ENCODE measurements at places on chromosomes 12 and 14.

DNA sequence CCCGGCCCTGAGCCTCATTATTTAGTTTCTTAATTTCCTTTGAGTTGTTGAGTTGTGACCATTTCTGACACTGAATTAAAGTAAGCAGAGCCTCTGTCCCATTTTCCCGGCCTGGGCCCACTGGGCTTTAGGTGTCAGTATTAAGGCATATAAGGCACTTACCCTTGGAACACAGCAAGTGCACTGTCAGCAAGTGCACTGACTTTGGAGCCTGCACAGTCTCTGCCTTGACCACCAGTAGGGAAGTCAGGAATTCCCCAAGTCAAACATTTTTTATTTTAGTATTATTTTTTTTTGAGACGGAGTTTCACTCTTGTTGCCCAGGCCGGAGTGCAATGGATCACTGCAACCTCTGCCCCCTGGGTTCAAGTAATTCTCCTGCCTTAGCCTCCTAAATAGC, 56.6 kb downstream of the MAX start:
- no peak for DNase-seq

DNA sequence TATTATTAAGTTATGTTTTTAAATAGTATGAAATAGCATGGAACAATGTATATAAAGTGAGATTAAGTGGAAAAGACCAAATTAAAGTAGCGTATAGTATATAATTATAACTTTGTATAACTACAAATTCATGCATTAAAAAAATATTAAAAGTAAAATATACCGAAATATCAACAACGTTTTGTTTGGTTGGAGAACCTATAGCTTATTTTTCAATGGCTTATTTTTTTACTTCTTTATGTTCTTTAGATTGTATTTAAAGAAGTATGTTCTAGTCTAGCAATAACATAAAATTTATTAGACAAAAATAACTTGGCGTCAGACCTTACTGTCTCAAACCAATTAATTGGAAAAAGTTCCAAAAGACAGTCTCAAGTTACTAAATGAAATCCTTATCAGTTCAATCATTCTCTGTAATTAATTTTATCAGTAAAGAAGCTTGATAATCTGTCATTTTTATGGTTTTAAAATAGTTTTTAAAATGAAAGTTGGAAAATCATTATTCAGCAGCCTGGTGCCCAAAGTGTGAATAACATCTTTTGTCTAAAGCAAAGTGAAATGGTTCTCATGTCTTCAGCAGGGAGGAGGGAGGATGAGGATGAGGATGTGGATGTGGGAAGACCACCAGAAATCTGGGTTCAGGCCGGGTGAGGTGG, 46.7 kb downstream of the IRAK3 start:
- DNase-seq: no peak

DNA sequence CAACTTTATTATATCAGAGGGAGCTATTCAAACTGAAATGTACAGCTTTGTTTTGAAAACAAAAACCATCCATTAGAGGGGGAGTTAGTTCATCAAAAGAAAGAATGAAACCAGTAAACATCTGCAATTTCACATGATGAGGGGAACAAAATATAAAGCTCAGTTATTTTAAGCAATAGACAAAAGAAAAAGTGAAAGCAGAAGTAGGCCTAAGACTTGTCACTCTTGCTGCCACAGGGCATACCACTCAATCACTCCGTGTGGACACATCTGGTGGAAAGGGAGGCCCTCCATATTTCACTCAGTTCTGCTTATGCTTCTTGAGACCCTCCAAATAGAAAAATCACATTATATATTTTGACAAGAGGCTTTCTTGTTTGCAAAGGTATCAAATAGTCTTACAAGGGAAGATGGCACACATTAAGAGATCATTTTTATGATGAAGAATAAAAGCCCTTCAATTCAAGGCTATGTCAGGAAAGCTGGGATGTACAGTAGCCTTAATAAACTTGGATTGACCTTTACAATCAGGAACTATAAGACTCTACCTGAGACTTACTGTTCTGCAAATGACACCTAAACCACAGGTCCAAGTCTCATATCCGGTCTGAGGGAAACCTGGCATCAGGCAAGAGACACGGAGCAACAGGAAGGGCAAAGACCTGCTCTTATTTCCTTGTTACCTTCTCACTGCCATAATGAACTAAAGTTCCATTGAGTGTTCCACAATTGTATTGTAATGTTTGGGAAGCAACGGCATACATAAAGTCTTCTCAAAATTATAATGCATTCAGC, 222.5 kb upstream of the GRIP1 start:
- DNase-seq: no peak

GRCh38 chr12:115232455-115233156, 548.6 kb upstream of the TBX3 start:
- DNase-seq: no peak

DNA sequence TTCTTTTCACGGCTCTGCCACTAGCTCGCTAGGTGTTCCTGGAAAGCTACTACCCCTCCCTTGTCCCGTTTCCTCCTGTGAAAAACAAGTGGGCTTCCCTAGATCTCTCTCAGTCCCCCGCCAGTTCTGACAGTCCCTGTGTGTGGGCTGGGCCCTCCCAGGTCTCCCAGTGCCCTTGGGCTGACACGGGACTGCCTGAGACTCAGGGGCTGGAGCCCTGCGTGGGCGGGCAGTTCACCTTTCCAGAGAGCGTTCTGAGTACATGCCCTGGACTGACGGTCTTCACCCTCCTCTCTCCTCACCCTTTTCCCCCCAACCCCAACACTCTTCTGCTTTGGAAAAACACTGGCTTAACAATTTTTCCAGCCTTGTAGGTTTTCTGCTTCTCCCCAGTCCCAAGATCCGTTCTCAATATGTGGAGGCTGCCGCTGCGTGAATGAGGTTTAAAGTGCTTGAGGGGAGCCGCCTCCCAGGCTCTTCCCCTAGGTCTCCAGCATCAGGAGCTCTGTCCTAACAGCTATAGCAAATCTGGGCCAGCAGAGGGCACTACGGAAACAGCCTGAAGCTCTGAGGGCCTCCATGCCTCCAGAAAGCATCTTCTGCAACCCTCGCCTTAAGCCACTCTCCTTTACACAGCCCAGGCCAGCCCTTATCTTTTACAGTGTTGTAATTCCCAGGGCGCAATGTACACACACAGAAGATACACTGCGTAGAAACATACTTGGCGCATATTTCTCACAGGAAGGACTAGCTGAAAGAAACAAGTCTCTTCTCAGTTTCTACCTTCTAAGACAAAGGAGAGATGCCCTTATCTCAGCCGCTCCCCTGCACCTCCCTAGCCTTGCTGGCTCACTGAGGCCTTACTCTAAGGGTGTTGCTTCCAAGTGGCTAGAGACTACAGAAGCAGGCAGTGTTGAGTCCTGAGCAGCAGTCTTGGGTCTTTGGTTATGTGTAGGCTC, 10.4 kb upstream of the DCD start:
- DNase-seq: peak; percentile 43

DNA sequence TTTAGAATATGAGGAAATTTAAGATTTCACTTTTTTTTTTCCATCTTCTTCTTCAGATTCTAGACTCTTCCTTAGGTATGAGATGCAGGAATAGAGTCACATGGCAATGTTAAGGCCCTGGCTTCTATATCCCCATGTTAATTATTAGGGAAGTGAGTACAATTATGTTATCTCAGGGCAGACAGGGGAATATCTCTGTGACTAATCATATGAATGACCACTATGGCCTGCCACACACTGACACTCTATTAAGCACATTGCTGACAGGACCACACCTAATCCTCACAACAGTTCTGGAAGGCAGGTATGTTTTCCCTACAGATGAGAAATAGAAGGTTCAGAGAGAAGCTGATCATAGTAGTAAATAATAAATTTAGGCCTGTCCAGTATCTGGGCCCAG, 69.4 kb upstream of the PTPRQ start:
- no peak for DNase-seq

DNA sequence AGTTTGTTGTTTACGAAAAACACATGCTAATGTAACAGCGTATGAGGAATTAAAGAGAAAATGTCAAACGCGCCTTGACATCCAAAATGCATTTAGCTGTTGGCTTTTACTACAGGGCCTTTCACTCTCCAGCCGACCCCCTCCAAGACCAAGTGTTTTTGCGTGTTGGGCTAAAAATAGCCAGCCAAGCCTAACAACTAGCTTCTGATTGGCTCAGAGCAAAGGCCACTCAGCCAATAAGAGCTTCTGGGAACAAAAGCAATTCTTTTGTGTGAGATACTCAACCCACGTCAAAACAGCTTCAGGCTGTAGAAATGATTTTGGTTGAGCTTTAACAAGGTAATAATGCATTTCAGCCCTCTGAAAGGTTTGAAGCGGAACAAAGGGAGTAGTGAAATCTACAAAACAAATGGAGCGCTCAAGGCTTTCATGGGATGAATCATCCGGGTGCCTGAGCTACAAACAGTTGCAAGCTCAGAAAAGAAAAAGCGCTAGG, 198.7 kb upstream of the DCN start:
- no peak for DNase-seq

DNA sequence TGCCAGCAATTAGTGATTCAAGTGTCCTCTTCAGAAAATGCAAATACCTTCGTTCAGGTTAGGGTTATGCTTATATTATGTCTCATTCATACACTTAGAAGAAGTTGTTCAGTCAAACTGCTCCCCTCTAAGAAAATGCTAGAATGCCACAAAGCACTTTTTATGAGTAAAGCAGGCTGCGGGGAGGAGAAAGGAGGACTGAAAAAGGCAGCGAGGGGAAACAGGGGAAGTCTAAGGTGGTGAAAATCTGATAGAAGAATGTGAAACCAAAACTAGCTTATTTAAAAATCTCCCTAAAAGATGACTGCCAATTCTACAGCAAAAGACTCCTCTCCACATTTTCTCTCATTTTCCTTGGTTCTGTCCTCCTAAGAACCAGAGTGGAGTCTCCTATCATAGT, 70.1 kb downstream of the PRKD1 start:
- DNase-seq: no peak

GRCh38 chr12:1533205-1533601, 61.2 kb downstream of the FBXL14 start:
- no peak for DNase-seq

- DNase-seq: no peak
Observed at GRCh38 chr12:45712319-45712718, 17.2 kb upstream of the ARID2 start.

DNA sequence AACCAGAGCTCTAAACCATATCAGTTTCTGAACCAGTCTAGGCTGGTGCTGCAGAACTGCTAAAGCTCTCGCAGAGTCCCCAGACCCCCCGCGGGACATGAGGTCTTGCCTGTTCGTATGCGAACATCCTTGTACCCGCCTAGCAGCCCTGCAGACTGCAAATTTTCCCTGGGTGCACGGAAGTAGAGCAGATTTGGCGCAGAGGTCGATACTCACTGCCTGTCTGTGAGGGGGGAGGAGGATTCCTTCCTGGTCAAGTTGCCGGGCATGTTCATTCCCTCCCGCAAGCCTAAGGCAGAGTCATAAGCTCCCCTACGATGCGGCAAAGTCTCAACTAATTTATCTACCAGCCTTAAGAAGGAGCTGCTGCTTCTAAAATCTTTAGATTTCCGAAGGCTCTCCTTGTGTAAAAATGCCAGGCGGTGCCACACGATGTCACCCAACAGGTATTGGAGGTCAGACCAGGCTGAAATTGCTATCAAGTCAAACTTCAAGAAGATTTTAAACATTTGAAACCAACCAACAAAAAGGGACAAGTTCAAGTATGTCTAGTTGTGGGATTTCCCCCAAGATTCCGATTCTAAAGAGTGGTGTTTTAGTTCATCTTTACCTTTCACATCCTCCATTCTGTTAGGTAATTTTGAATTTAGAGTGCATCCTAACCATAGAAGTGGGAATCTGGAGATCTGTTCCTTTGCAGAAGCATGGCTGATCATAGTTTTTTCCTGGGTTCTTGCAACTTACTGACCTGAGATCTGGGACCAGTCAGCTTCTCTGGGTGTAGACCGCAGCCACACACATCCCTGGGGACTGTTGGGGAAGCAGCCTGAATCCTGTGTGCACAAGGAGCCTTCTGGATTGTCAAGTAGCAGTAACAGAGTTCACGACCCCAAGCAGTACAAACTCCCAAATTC, 1.6 kb upstream of the PAX9 start:
- DNase-seq: no peak

DNA sequence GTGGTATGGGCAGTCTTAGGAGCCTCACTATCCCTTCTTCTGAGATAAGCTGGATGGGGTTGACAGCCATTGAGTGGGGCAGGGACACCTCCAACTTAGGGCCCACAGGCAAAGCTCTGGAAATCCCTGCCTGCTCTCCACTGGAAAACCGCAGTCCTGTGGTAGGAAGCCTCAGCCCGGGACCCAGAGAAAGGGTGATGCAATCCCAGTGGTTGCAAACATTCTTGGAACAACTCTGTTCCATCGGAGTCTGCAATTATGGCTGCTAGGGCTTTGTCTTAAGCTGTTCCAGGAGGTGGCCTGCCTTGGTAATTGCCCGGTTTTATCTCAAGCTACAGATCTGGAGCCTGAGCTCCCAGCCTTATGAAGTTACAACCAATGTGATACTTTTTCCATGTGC, 133.4 kb downstream of the DICER1 start:
- DNase-seq: no peak

- DNase-seq: peak; percentile 70
Observed at GRCh38 chr12:104695453-104696148, 238.9 kb downstream of the CHST11 start.

DNA sequence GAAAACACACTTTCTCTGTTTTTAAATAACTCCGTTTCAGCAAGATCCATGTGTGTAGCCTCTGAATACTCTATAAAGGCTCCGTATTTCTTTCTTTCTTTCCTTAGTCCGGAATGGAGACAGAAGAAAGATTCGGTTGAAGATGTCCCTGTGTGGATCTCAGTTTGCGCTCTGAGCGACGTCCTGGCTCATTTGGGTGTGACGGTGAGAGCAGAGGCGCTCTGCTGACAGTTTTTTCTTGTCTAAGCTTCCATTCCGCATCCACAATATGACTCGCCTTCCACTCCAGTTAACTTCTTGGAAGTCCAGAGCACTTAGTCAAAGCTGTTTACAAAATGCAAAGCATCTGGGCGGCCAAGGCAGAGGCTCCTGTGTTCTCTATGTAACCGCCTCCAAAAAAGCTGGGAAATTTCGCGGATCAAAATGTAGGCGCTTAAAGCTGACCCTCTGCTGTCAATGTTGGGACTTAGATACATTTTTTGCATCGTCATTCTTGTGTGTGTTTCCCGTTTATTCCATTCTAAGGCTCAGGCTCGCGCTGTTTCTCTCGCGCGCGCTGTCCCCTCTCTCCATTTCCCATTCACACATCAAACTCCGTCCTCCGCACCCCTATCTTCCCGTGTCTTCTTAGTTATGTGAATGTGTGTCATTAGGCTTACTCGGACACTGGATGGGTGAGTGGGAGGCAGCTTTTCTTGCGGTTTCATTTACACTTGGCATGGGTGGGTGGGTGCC, 880 bp upstream of the FLRT2 start:
- DNase-seq: no peak

- no peak for DNase-seq
Observed at GRCh38 chr12:13957576-13957975, 23.8 kb downstream of the GRIN2B start.

- no peak for DNase-seq
Observed at GRCh38 chr14:90272523-90272922, 16.2 kb downstream of the PSMC1 start.

DNA sequence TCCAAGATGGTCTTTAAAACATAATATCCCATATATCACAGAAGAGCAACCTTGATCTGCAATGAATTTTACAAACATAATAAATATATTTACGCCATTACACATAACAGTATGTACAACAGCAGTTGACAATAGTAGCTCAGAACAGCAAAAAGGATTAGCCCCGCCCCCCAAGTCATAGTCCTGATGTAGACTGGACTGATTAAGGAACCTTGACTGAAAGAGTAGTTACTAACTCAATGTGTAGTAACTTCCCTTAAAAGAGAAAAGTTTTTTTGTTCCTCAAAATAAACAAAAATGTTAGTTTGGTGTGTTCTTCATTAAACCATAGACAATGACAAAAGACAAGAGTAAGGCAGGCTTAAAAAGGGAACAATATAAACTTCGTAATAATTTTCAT, 44.5 kb downstream of the GTF2A1 start:
- DNase-seq: no peak

- no peak for DNase-seq
Observed at GRCh38 chr14:30854492-30854891, 19.9 kb upstream of the COCH start.

All from stimulated activated CD4-positive, alpha-beta T cell treated with anti-CD3 and anti-CD28 coated beads, Interleukin-12 subunit alpha, Interleukin-12 subunit beta, amount 100 ng/mL, for 4 hours (primary cell).